Activated T-cell treated with anti-CD3 and anti-CD28 coated beads, Interleukin-2, amount 50 U/mL, for 72 hours (primary cell): ENCODE measurements at places on chromosomes 7 and 10. TPM values are rescaled to one million over a fixed set of nuclear protein-coding genes. Genes with fewer than 3 reads are reported as not detected.

- H3K4me3 ChIP-seq: no peak overlapping the region
- no peaks in the 10 kb centered on the region for H3K4me1 ChIP-seq
- H3K27me3 ChIP-seq: no peaks in the 10 kb centered on the region
- H3K36me3 ChIP-seq: peaks cover 2% of the 10 kb centered on the region
- H3K27ac ChIP-seq: no peak overlapping the region
Observed at GRCh38 chr10:43037440-43037839, 39.4 kb upstream of the RET start.

DNA sequence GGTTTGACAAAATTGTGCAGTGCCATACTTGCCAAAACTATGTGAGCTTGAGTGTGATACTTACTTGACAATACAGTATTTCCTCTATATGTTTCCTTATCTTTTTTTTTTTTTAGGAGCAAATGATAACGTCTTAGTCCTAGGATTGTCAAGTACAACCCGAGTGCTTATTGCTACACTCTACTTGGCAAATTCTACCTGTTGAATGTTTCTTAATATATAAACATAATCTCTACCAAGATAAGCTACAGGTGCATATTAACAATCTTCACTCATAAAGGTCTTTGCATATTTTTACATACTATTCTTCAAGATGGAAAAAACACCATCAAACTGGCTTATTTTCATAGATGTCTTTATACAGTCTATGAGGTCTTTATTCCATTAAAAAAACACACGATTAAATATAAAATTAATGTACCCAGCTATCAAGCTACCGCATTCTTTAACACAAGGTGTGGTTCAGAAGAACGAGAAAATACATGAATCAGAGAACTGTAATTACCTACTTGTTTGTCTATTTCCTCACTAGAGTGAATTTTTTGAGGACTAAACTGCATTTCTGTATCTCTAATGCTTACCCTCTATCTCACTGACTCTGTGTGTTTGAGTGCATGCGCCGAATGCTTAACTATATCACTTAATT lies 76.1 kb upstream of the PDSS1 start:
- peak overlapping the region; percentile 60 for H3K4me3 ChIP-seq
- DNase-seq: no peak
- peaks cover 8% of the 10 kb centered on the region for H3K27me3 ChIP-seq

GRCh38 chr7:41979834-41980307 lies 257.1 kb downstream of the GLI3 start:
- peaks cover 19% of the 10 kb centered on the region for H3K27me3 ChIP-seq
- DNase-seq: peak; percentile 4
- no peak overlapping the region for H3K27ac ChIP-seq
- no peaks in the 10 kb centered on the region for H3K36me3 ChIP-seq
- no peak overlapping the region for H3K4me3 ChIP-seq

DNA sequence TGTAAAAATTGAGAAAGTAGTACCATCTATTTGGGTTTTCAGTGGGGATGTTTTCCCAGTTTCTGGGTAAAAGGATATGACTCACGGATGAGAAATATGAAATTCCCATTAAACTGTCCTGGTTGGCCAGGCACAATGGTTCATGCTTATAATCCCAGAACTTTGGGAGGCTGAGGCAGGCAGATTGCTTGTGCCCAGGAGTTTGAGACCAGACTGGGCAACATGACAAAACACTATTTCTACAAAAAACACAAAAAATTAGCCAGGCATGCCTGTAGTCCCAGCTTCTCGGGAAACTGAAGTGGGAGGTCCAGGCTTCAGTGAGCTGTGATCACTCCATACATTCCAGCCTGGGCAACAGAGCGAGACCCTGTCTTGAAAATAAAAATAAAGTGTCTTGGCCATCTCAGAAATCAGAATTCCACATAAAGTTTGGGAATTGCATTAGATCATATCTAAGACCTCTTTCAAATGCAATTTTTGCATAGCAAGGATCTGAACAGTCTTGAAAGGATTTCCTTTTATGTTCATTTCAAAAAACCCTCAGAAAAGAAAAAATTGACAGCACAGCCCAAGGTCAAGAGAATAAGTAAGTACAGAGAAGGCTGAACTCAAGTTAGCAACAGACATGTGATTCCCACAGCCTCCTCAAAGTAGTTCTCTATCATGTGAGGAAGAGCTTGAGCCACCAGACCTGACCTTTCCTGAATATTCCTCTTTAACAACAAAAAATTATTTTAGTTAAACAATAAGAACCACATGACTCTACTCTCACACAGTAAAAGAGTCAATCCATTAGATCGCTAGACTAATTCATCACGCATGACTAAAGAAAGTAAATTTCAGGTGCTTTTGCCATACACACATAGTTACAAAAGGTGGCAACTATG lies 141.5 kb upstream of the CAV2 start:
- no peaks in the 10 kb centered on the region for H3K36me3 ChIP-seq
- no peak overlapping the region for H3K4me3 ChIP-seq
- peaks cover 20% of the 10 kb centered on the region for H3K27me3 ChIP-seq
- H3K27ac ChIP-seq: no peak overlapping the region
- no peak for DNase-seq

GRCh38 chr10:113019692-113020474 lies 69.8 kb downstream of the TCF7L2 start:
- H3K27ac ChIP-seq: no peak overlapping the region
- H3K4me1 ChIP-seq: no peaks in the 10 kb centered on the region
- no peak overlapping the region for H3K4me3 ChIP-seq
- no peaks in the 10 kb centered on the region for H3K36me3 ChIP-seq

PNLIP gene
- not detected for total RNA-seq

FKBP6 gene
- total RNA-seq: not detected
